Effector memory CD8-positive, alpha-beta T cell (primary cell): ENCODE measurements at places on chromosomes 2 and 18.

GRCh38 chr2:44130441-44130840 lies 38.2 kb upstream of the PPM1B start:
- DNase-seq, result no peak

- no peak for DNase-seq
Measured at GRCh38 chr18:70998490-70998889, 709.6 kb downstream of the SOCS6 start.

GRCh38 chr2:237720444-237720843 lies 78.1 kb upstream of the RBM44 start:
- no peak for DNase-seq

GRCh38 chr2:152559008-152559407 lies 158.3 kb downstream of the PRPF40A start:
- DNase-seq, result no peak
